NCI-H526 (cell line): ENCODE measurements at places on chromosomes 3 and 15.

DNA sequence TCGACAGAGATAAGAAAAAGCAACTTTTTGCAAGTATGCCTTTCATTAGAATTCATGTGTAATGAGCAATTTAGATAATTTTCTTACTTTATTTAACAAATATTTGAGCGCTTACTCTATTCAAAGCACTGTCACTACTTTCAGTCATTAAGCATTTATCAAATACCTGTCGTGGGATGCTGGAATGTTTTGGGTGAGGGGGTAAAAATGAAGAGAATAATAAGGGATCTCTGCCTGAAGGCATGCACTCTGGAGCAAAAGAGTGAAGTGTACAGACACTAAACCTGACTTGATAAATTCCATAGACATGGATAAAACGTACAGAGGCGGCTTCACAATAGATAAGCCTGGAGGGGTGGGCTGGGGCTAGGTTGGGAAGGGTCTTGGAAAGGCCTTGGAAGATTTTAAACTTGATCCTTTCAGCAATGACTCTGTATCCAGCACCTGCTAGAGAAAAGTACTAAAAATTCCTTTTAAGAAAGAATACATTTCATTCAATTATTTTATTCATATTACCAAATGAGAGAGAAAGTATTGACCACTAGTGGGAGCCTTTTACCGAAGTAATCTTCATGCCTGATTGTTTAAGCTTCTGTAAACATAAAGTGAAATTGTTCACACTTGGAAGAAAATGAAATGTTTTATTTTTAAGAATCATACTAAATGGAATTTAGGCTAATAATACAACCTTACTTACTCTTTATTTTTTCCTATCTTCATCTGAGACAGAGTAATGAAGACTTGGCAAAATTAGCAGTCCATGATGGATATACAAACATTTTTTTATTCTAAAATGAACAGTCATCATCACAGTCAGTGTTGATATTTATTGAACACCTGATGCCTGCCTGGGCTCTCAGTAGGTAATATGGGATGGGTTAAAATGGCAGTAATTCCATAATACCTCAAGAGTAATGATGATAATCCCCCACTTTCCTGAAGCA is 113.2 kb downstream of the PPP2R3A start:
- DNase-seq: peak; percentile 27

DNA sequence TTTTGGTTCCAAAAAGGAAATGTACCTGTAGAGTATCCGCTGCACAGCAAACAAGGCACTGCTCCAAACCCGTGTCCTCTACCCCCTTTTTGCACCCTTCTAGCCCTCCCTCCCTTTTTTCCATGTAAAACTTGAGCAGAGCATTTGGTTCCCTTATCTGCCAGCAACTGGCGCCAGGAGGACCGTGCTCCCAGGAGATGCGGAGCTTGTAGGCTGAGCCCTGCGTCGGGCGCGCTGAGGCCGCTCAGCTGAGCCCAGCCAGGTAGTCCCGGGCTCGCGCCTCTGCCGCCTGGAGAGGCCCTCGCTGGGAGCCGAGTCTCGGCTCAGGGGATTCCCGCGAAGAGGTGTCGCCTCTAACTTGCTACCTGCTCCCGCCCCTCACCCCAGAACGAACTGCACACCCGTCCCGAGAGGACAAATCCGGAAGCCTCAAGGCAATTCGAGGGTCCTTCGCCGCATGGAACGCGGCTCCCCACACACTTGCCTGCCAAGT is 575 bp downstream of the TRPM7 start:
- DNase-seq: peak; percentile 84

- no peak for DNase-seq
Observed at GRCh38 chr3:25142609-25143355, 285.3 kb upstream of the RARB start.

- peak; percentile 24 for DNase-seq
Observed at GRCh38 chr15:49024840-49025239, 21.4 kb downstream of the SECISBP2L start.

GRCh38 chr3:354432-354831 is 157.9 kb downstream of the CHL1 start:
- peak; percentile 63 for DNase-seq

DNA sequence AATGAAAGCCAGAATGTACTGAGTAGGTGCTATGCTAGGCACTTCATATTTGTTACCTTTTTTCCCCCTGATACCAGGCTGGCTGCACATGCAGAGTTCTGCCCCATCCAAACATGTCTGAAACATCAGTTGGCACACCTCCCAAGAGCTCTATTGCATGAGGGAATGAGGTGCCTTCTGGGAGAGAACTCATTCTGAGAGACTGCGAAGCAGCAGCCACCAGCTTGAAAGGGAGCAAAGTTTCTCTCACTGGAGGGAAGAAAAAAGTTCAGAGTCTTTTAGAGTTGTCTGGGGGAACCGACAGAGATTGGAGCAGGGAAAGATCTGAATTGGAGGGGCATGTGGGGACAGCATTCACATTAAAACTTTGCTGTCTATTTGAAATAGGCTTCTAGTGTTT is 84.1 kb downstream of the AGBL1 start:
- DNase-seq: no peak

DNA sequence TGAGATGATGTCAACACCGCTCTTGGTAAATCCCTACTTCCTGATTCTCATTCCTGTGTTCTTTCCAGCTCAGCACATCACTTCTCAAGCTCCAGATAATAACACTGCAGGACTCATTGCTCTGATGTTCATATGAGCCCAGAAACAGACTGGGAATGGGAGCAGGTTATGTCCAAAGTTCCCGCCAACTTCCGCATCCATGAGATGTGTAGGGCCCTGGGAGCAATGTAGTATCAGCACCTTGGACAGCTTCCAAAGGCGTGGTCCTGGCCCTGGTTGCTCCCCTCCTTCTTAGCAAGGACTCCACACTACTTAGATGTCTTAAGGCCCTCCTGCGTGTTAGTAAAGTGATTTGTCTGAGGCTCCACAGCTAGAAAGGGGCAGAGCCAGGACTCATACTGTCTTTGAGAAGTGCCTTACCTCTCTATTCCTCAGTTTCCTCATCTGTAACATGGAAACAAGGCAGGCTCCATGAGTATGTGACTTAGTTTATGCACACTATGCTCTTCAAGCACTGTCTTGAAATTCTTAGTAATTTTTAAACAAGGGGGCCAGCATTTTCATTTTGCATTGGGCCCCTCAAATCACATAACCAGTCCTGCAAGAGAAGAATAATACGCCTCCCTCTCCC is 27.9 kb upstream of the SLC6A1 start:
- DNase-seq: no peak

DNA sequence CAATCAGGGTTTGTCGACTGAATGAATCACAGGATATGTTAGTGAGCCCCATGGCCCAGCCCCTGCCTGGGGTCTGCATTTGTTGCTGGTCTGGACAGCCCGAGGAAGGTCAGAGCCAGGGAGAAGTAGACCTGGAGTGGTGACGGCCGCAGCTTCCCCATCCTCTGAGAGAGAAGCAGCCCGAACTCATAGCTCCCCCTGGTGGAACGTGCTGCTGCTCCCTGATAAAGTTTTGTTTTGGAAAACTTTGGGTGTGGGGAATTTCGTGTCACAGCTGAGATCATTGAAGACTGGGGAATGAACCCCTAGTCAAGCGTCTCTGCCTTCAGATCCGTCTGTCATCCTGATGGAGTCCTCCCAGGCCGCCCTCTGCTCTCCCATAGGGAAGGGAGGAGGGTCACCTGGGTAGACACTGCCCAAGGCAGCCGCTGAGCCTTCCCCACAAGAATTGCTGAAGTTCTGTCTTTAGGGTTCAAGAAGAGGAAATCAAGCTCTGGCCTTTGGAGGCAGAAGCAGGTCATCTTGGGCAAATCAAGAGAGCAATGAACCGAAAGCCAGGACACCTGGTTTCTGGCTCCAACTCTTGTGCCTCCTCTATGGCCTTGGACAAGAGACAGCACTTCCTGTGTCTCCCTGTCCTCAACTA is 60.5 kb downstream of the GLDN start:
- peak; percentile 37 for DNase-seq
